ENCODE measurements at places on chromosomes 2 and 18.

DNA sequence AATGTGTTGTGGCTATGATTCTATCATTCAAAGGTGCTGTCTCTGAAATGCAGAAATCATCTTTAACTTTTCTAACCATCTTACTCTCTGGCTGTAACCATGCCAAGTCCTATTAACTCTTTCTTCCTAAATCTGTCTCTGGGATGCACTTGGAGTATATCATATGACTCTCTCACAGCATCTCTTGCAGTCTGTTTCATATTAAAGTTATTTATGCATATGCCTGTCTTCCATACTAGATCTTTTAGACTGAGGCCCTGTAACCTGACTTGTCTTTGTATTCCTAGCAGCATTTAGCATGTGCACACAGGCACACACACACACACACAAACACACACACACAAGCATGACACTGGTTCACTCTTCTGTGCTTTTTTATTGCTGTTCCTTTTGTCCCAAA, 320.6 kb downstream of the ETAA1 start:
- no peak for DNase-seq

- DNase-seq = no peak
These were observed 47.8 kb upstream of the REG3G start for GRCh38 chr2:78977661-78978145.

DNA sequence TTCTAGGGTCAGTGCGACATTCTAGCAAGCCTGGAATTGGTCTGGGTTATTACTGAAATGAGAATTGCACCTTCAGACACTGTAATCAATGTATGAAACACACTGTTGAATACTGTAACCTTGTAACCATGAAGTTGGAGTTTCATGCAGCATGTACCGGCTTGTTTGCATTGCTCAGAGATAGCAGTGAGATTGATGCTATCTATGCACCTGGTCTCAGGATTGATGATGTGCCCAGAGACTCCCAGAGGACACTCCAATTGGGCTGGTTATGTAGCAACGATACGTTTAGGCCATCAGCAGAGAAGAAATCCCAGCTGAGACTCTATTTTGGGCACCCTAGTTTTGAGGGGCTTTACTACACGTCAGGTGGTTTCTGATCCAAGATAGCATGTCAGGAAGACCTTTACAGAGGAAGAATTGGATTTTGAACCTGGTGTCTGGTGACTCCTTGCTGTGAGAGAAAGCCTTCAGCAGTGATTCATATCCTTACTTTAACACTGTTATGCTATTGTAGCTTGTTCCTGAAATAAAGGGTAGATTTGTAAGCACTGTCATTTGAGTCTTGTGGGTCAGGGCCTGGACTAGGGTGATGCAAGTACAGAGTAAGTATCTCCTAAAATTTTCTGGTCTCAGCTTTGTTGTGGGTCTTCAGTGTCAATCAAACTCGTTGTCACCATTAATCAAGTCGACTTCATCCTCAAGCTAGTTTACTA, 305.1 kb upstream of the GULP1 start:
- DNase-seq = no peak

DNA sequence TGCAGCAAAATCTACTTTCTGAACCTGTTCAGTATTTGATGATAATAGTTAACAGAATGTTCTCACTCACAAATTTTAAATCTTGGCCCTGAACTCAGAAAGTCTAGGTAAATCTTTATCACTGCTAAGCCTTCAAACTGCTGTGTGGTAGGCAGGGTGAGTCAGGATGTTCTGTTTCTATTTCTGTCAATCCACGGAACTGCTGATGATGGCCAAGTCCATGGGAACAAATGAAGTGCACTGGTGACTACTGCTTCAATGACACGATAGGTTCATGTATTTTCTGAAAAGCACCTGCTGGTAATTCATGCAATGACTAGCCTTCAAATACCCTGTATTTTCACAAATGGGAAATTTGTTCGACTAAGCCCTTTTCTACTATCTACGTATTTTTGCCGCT, 14.2 kb downstream of the NIFK start:
- no peak for DNase-seq

Data from stimulated activated CD4-positive, alpha-beta T cell treated with anti-CD3 and anti-CD28 coated beads, Interleukin-2, amount 100 ng/mL, for 24 hours (primary cell).